ENCODE measurements at places on chromosomes 1 and 21.

- no peak for DNase-seq
Measured at GRCh38 chr1:38120552-38121230, 74.1 kb upstream of the POU3F1 start.

GRCh38 chr21:24514081-24514733, 1093.1 kb downstream of the MRPL39 start:
- DNase-seq: no peak

DNA sequence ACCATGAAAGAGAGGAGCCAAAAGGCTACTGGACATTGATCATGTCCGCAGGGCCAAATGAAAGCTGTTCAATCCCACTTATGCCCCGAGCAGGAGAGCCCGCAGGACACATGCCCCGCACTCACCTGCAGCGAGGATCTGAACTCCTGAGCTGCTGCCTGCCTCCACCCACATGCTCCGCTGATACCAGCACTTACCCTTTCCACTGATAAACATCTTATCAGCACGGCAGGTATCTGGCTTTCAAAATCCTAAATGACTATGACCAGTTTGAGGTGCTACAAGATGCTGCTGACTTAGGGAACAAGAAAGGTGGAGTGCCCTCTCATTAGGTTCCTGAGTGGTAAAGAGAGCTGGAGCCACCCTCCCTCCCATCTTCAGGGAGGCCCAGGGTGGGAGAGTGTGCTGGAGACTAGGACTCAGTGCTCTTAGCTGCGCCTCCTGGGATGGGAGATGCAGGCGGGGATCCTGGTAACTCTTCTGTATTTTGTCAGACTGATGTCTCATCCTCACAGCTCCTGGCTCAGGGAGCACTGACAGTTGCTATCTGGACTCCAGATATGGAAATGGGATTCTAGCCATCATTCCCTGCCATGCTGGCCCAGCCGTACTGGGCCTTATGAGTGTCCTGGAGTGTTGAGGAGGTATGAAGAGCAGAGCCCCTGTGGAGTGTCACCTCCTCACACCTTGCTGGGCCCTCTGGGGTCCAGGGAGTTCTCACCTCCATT, 86.4 kb upstream of the F3 start:
- no peak for DNase-seq

- DNase-seq: no peak
Measured at GRCh38 chr1:16094453-16095158, 21.2 kb upstream of the FAM131C start.

DNA sequence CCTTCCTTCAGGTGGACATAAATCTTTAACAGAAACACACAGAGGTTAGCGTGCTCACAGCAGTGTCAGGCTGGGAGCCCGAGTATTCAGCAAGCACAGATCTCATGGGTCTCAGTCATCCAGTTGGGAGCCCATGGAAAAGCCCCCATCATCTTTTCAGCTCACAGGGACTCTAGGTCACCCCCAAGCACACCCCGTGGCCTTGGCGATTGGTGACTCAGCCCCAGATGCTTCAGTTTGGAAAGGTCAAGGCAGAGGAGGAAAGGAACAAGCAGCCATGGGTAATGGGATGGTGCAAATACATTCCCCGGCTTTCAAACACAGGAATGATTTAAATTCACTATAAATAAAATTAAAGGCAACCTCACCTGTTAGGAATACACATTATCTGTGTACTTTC, 88.9 kb downstream of the PGBD5 start:
- no peak for DNase-seq

- DNase-seq: no peak
Measured at GRCh38 chr1:17819129-17819802, 64.1 kb downstream of the ACTL8 start.

DNA sequence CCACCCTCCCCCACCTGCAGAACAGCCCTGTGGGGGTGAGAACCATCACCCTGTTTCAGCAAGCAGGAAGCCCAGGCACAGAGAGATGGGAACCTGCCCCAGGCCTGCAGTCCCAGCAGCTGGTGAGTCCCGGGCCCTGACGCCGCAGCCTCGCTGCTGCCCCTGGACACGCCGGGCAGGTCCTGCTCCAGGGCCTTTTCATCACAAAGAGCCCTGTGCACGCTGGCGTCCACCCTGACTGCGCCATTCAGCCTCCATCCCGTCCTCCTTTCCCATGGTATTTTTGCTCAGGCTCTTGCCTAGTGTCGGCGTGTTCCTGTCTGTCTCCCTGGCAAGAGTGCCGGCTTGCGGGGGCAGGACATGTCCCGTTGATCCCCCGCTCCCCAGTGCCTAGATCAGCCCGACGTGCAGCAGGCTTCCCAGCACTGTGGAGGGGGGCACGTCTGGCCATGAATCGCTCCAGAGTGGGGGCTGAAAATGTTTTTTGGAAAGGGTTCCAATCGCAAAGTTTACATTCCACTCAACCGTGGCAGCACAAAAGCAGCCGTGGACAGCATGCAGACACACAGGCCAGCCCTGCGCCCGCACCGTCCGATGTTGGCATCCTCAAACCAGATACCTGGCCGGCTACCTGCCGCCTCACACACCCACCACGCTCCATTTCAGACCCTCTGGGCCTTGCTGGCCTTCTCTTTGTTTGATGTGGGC, 6.3 kb upstream of the TTC34 start:
- no peak for DNase-seq

GRCh38 chr1:8431784-8432183, 113.9 kb downstream of the SLC45A1 start:
- DNase-seq: no peak

GRCh38 chr1:219801156-219801820, 127.1 kb downstream of the SLC30A10 start:
- DNase-seq: no peak

Data from activated CD4-positive, alpha-beta T cell treated with anti-CD3 and anti-CD28 coated beads, Interleukin-2, amount 50 U/mL, for 1 hour (primary cell).